Hematopoietic multipotent progenitor cell (in vitro differentiated cells): ENCODE measurements at places on chromosomes 6 and 20. TPM values are rescaled to one million over a fixed set of nuclear protein-coding genes. Genes with fewer than 3 reads are reported as not detected.

Gene PRND
- total RNA-seq = not detected

Gene ETV7
- 0.27 TPM for total RNA-seq

Gene FRMD1
- not detected for total RNA-seq

Gene CST7
- 18.6 TPM for total RNA-seq

Gene LY6G5B
- 7.8 TPM for total RNA-seq
